ENCODE measurements at places on chromosomes 11 and 22.
A peak's percentile ranks its signal among the peaks of the same experiment; 100 is the strongest.

DNA sequence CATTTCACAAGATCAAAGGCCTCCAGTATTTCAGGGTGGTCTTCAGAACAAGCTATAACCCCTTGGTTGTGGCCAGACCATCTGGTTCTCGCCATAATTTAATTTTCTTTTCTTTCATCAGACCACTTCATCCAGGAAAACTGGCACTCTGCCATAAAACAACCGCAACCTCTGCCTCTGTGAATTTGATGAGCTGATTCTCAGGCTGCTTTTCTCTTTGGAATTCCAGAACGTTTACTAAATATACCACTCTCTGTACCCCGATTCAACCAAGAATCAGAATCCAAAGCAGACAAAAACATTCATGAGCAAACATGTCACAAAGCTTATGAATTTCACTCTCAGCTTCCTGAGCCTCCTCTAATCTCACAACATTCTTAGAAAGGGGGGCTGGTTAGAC lies 331.8 kb upstream of the SYN3 start:
- H3K4me3 ChIP-seq: no peak overlapping the region
- no peak overlapping the region for H3K27ac ChIP-seq
- H3K4me1 ChIP-seq: no peaks in the 10 kb centered on the region

DNA sequence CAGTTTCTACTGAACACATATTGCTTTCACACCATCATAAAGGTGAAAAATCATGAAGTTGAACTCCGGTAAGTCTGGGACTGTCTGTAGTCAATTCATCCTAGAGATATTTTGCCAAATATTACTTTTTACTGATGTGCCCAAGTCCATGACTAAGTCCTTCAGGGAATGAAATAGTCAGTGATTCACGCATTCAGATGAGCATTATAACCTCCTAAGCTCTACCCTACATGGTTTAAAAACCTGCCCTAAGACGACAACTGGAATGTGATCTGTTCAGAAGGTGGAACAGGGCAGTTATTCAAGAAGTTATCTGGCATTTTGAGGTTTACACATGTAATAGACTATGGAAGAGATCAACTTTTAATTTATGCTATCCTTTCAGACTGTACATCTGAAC lies 125.6 kb downstream of the TRPC6 start:
- DNase-seq: no peak
- H3K27me3 ChIP-seq: no peaks in the 10 kb centered on the region
- no peaks in the 10 kb centered on the region for H3K4me1 ChIP-seq
- H3K27ac ChIP-seq: no peak overlapping the region
- no peak overlapping the region for H3K4me3 ChIP-seq

GRCh38 chr11:36309779-36310178 lies 13.7 kb downstream of the PRR5L start:
- peaks cover 24% of the 10 kb centered on the region for H3K27me3 ChIP-seq
- DNase-seq: no peak
- H3K4me1 ChIP-seq: peaks cover 11% of the 10 kb centered on the region

DNA sequence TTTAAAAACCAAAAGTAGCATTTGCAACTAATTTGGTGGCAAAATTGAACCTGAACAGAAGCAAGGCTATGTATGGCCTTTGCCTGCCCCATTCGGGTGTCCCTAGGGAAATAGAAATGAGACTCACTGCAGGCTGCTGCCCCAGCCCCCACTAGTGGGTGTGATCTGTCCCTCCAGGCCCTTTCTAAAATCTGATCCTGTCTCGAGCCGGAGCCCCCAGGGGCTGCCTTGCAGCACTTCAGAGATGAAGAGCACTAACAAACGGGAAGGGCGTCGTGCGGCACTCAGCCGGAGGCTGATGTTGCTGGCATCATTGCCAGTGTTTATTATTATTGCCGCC lies 43.2 kb downstream of the CD82 start:
- peaks cover 50% of the 10 kb centered on the region for H3K36me3 ChIP-seq
- H3K27me3 ChIP-seq: no peaks in the 10 kb centered on the region
- no peak for DNase-seq
- H3K4me1 ChIP-seq: peaks cover 90% of the 10 kb centered on the region

DNA sequence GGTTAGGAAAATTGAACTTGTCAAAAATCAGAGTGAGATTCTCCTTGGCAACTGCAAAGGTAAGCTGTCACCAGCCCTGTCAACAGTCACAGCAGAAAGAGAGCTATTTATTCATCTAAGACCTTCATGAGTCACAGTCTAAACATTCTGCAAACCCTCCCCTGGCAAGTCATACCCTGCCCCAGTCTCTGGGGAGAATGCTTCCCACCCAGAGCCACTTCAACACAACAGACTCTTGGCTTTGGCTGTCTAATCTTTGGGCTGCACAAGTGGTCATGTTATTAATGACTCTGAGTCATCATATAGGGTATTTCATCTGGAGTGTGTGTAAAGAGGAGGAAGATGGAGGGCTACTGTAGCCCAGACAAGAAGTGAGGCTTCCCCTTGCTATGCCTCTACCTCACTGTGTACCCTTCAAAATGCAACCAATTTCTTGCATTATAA lies 153.4 kb downstream of the CCDC34 start:
- peaks cover 17% of the 10 kb centered on the region for H3K27me3 ChIP-seq
- H3K36me3 ChIP-seq: no peaks in the 10 kb centered on the region
- DNase-seq: no peak
- H3K4me1 ChIP-seq: no peaks in the 10 kb centered on the region
- no peak overlapping the region for H3K4me3 ChIP-seq
- no peak overlapping the region for H3K27ac ChIP-seq

DNA sequence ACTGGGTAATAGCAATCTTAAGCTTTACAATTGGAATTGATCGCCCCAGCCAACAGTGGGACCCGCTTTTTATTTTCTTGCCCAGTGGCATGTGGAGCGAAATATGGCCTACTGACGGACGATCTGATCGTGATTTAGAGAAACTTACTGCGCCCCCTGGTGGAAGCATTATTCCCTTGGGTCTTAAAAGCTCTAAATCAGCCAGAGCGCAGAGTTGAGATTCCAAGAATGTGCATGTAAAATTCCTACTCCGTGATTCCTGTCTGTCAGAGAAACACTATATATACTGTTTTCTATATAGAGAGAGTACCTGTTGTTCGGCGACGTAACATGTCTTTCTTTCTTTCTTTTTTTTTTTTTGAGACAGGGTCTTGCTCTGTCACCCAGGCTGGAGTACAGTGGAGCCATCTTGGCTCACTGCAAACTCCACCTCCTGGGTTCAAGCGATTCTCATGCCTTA lies 3.7 kb upstream of the DPF2 start:
- H3K36me3 ChIP-seq: peaks cover 2% of the 10 kb centered on the region
- no peaks in the 10 kb centered on the region for H3K27me3 ChIP-seq
- H3K4me3 ChIP-seq: no peak overlapping the region
- peak; percentile 96 for DNase-seq

DNA sequence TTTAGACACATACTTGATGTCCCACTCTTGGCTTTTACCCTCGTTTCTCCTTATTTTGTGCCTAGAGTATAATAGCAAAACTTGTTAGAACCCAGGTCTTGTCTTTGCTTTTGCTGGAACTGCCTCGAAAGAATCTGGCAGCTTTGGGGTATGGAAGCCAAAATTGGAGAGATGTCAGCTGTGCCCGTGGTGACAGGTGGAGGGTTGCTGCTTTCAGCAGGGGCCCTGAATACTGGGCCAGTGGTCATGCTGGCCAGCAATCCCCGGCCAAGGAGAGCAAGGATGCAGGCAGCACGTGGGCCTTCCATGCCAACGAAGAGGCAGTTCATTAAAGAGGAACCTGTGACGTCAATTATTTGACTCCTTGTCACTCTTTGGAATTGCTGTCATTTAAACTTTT lies 181.1 kb downstream of the HIPK3 start:
- H3K36me3 ChIP-seq: no peaks in the 10 kb centered on the region
- H3K27me3 ChIP-seq: peaks cover under 1% of the 10 kb centered on the region
- no peak for DNase-seq

GRCh38 chr11:70078095-70078780 lies at the start of gene ANO1:
Gene ANO1, plus strand, starts transcription at chr11:70078317. Its CDS starts 290 bp downstream, at chr11:70078607.
- no peak within 1 kb of the TSS for H3K27ac ChIP-seq
- no peaks in the 10 kb centered on the region for H3K36me3 ChIP-seq
- H3K4me1 ChIP-seq: no peaks in the 10 kb centered on the region
- DNase-seq: no peak
- H3K4me3 ChIP-seq: no peak within 1 kb of the TSS

DNA sequence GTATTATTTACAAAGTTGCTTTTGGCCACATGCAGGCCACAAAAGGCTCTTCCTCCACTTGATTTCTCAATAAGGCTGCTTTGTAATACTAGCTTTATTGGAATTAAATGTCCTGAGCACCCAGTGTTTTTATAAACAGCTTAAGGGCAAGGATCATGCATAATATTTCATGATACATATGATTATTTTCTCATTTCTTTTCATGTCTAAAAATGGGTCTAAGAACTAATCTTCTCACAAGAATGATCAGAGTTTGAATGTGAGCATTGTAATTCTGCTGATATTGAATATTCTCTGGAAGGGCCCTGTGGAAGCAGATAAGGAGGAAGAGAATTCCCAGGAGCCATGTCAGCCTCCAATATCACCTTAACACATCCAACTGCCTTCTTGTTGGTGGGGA lies at the start of gene OR52K2:
Gene OR52K2, plus strand, starts transcription at position 301 of the 400 bp plus-strand sequence. Its CDS starts 45 bp downstream, at position 346.
- no peaks in the 10 kb centered on the region for H3K27me3 ChIP-seq
- H3K4me1 ChIP-seq: no peaks in the 10 kb centered on the region
- H3K27ac ChIP-seq: no peak within 1 kb of the TSS

GRCh38 chr11:78228467-78228866 lies 39.7 kb downstream of the USP35 start:
- no peaks in the 10 kb centered on the region for H3K36me3 ChIP-seq
- DNase-seq: peak; percentile 28

DNA sequence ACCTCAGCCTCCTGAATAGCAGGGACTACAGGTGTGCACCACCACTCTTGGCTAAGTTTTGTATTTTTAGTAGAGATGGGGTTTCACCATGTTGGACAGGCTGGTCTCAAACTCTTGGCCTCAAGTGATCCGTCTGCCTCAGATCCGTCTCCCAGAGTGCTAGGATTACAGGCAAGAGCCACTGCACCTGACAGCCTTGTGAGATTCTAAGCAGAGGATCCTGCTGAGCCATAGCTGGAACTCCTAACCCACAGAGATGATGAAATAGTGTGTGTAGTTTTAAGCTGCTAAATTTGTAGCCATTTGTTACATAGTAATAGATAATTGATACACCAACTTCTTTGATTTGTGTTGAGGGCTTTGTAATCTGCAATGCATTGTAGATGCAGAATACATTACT lies 51.1 kb downstream of the CLMP start:
- H3K4me1 ChIP-seq: no peaks in the 10 kb centered on the region
- H3K36me3 ChIP-seq: no peaks in the 10 kb centered on the region
- no peak overlapping the region for H3K27ac ChIP-seq
- peaks cover 2% of the 10 kb centered on the region for H3K27me3 ChIP-seq
- no peak overlapping the region for H3K4me3 ChIP-seq
- DNase-seq: no peak

DNA sequence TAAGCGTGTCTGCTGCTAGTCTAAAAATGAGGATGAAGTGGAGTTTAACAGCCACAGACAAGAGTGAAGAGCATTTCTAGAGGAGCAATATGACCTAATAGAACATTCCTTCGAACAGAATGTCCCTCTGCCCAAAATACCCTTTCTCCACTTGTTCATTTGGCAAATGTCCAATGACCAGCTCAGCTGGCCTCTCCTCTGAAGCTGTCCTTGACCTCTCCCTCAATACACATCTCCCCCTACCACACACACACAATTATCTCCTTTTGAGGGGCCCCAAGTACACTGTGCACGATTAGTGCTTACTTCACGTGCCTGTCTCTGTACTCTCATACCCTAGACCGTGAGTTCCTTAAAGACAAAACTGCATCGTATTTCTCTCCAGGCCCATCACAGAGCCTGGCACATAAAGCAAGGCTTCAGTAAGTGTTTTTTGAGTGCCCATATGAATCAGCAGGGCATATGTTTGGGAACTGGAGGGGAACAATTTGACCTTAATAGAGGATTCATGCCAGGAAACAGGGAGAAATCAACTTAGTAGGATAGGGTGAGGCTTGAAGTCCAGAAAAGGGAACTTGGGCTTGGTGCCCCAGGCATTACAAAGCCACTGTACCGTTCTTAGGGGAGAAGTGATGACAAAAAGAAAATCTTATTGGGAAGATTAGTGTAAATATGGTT lies 18.1 kb upstream of the NCAM1 start:
- H3K4me3 ChIP-seq: no peak overlapping the region
- no peak for DNase-seq
- peaks cover 13% of the 10 kb centered on the region for H3K27me3 ChIP-seq
- H3K27ac ChIP-seq: no peak overlapping the region

DNA sequence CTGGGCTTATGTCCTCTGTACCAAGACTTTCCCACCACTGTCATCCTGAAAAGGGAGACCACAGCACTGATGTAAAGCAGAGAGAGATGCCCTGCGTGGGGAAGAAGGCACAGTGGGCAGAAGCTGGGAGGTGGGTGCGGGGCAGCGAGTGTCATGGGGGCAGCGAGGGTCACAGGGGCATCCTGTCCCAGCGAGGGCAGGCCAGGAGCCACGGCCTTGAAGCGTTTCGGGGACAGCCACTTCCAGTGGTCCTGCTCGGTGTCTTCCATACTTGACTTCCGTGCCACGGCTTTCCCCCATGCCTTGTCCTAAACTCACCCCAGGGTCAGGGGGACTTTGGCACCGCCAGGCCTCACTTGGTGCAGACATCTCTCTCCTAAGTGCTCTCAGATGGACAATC lies 1121.3 kb downstream of the TBC1D22A start:
- DNase-seq: no peak
- H3K36me3 ChIP-seq: no peaks in the 10 kb centered on the region
- no peak overlapping the region for H3K27ac ChIP-seq
- peaks cover 5% of the 10 kb centered on the region for H3K27me3 ChIP-seq
- H3K4me1 ChIP-seq: no peaks in the 10 kb centered on the region

- no peak overlapping the region for H3K4me3 ChIP-seq
- H3K27ac ChIP-seq: no peak overlapping the region
- DNase-seq: no peak
- H3K36me3 ChIP-seq: no peaks in the 10 kb centered on the region
- no peaks in the 10 kb centered on the region for H3K4me1 ChIP-seq
- no peaks in the 10 kb centered on the region for H3K27me3 ChIP-seq
These were observed 371.6 kb downstream of the JRKL start for GRCh38 chr11:96761451-96761850.

DNA sequence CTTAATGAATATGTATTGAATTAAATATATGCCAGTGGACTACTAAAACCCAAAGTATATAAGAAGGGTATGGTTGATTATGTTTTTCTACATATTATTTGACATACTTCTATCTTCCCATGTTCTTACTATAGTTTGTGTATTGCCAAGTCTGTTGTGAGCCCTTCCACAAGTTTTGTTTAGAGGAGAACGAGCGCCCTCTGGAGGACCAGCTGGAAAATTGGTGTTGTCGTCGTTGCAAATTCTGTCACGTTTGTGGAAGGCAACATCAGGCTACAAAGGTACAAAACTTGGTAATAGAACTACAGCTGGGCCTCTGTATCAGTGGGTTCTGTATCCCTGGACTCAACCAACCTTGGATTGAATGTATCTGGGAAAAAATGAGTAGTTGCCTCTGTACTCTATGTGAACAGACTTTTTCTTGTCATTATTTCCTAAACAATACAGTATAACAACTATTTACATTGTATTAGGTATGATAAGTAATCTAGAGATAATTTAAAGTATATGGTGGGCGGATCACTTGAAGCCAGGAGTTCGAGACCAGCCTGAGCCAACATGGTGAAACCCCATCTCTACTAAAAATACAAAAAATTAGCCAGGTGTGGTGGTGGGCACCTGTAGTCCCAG lies 38.7 kb upstream of the TTC36 start:
- H3K4me1 ChIP-seq: peaks cover 9% of the 10 kb centered on the region
- DNase-seq: peak; percentile 92
- no peaks in the 10 kb centered on the region for H3K27me3 ChIP-seq
- no peak overlapping the region for H3K4me3 ChIP-seq
- H3K27ac ChIP-seq: no peak overlapping the region
- H3K36me3 ChIP-seq: peaks cover 23% of the 10 kb centered on the region

Data from activated naive CD4-positive, alpha-beta T cell treated with anti-CD3 and anti-CD28 coated beads for 36 hours (primary cell).